GM12891 (cell line): ENCODE measurements at places on chromosomes 11 and 22.

DNA sequence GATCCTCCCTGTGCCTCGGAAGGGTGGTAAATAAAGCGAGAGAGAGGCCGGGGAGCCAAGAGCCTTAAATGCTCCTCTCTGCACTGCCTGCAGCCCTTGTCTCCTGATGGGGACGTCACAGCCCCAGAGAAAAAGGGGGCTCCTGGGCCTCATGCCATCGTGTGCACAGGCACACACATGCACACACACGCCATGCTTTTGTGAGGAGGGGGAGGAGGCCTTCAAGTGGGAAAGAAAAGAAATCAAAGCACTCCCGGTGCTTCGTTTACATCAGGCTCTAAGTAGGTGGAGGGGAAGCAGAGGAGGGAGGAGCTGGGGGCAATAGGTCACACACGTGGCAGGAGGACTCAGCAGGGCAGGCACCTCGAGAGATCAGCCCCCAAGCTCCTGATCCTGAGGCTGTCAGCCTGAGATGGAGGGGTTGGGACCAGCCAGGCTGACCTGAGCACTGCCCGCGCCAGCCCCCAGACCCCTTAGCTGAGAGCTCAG is 68.2 kb upstream of the NECTIN1 start:
- DNase-seq: no peak

DNA sequence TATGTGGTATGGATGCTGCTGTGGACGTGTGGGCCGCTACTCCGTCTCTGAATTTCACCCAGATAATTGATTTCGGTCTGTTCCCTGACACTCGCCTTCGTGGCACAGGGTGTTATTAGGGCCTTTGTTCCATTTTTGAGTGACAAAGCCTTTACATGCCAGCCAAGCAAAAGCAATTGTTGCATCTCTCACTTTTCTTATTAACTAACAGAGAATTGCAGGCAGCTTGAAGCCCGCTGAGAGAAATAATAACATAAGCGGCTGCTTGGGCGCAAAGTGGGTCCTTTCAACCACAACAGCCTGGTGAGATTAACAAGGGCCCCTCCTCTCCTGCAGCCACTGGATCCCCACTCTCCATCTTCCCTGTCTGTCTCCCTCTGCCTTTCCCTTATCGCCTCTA is 449.4 kb downstream of the NTM start:
- DNase-seq: no peak

DNA sequence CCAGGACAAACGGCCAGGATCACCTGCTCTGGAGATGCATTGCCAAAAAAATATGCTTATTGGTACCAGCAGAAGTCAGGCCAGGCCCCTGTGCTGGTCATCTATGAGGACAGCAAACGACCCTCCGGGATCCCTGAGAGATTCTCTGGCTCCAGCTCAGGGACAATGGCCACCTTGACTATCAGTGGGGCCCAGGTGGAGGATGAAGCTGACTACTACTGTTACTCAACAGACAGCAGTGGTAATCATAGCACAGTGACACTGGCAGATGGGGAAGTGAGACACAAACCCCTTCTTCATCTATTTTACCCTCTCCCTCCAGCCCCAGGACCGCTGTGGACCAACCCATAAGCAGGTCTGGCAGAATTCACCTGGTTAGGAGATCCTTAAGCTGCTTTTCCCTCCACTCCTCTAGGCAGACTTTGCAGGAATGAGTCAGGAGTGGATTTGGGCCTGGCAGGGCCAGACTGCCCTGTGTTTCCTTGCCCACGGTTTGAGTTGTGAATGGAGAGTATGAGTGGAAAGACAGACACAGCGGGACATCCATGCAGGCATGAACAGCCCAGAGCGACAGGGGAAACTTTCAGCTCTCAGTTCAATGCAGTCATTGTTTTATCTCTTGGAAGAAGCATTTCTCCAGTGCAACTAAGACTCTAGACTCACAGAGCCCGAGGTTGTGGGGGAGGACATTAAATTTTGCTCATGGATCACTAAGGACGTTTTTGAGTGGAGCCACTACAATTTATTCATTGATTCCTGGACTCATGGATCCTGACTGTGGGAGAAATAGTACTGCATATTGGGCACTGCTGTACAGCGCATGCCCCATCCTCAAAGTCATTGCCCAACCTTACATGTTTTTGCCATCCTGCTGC is 75.3 kb upstream of the IGLL5 start:
- no peak for DNase-seq

- DNase-seq: no peak
These were observed 73.2 kb downstream of the CCDC81 start for GRCh38 chr11:86447763-86448480.

DNA sequence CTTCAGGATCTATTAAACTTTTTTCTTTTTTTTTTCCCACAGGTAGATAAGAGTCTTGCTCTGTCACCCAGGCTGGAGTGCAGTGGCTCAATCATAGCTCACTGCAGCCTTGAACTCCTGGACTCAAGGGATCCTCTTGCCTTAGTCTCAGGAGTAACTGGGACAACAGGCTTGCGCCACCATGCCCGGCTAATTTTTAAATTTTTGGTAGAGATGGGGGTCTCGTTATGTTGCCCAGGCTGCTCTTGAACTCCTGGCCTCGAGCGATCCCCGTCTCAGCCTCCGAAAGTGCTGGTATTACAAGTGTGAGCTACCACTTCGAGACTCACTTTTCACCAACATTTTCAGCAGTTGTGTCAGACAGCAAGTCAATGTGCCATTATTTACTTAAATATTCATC is 962 bp downstream of the SIRT3 start:
- DNase-seq: no peak
